ENCODE measurements at places on chromosomes 16 and 17. TPM values are rescaled to one million over a fixed set of nuclear protein-coding genes. Genes with fewer than 3 reads are reported as not detected.

Gene SLC6A4
- total RNA-seq, result not detected

Gene TNRC6C
- 10.1 TPM for total RNA-seq

- no peak for DNase-seq
Measured at GRCh38 chr17:2939714-2940351, 123.6 kb downstream of the OR1D5 start.

DNA sequence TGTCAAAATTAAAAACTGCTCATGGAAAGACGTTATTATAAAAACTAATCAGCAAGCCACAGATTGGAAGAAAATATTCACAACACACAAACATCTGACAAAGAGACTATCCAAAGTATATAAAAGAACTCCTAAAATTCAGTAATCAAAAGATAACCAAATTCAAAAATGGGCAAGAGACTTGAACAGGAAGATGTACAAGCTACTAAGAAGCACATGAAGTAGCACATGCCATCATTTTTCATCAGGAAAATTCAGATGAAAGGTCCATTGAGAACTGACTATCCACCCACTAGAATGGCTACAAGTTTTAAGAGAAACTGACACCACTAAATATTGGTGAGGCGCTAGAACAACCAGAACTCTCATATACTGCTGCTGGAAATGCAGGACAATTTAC is 3.4 kb upstream of the HLF start:
- DNase-seq, result no peak

All from Panc1 (cell line).